ENCODE measurements at places on chromosomes 3 and 15.

- no peak for DNase-seq
Measured at GRCh38 chr3:96430079-96430478, 384.3 kb upstream of the EPHA6 start.

GRCh38 chr15:41507820-41508290 lies 5.8 kb downstream of the LTK start:
- DNase-seq: no peak

DNA sequence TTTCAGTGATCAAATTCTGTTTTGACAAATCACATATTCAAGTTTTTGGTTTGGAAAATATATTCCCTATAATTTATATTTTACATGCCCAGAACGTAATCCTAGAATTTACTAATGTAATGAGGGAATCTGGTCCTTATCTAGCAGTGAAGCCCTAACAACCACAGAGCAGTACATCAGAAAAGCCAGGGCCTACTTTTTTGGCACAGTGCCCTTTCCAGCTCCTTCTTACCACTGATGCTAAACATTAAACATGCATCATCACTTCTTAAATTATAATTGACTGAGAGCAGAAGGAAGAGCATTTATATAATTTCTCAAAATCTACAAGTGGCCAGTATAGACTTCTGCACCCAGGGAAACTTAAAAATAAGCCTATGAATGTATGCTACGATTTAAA lies 66.7 kb downstream of the FBXL22 start:
- DNase-seq: no peak

DNA sequence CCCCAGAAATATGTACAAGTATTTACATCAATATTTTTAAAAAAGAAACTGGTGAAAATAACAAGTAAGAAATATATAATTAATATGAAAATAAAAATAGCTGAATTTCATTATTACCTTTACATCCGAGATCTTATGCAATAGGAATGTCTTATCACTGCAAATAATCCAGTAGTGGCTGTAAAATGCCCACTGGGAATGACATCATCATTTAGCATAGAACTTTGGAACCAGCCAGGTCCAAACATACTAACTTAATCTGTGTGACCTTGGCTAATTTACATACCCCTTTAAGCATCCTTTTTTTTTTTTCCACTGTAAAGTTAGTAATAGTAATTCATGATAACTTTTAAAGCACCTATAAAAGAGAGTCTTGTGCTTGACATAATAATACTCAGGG lies 611.7 kb downstream of the ZIC1 start:
- no peak for DNase-seq

DNA sequence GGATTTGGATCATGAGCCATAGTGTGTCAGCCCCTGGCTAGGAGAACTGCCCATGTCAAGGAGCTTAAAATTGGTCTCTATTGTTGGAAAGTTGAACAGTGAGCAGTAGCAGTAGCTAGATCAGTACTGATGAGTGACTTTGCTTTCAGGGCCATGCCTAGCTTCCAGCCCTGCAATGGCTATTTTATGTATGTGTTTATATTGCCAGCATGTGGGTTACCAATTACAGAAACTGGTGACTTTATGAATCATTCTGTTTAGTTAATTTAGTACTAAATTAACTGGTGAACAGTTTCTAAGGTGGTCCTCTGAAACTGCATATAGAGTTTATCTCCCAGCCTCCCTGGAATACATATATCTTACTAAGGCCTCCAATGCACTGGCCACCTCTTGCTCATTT lies 908.1 kb upstream of the ALCAM start:
- DNase-seq: no peak

GRCh38 chr3:13375464-13375863 lies 44.7 kb downstream of the NUP210 start:
- no peak for DNase-seq
